ENCODE measurements at places on chromosomes 13 and 19.

GRCh38 chr13:48678316-48678715, 24.6 kb downstream of the CYSLTR2 start:
- DNase-seq: no peak

- peak; percentile 55 for DNase-seq
These were observed 954.7 kb downstream of the SLITRK6 start for GRCh38 chr13:84844473-84844872.

- DNase-seq: no peak
These were observed 54.1 kb downstream of the C13orf42 start for GRCh38 chr13:51057001-51057400.

DNA sequence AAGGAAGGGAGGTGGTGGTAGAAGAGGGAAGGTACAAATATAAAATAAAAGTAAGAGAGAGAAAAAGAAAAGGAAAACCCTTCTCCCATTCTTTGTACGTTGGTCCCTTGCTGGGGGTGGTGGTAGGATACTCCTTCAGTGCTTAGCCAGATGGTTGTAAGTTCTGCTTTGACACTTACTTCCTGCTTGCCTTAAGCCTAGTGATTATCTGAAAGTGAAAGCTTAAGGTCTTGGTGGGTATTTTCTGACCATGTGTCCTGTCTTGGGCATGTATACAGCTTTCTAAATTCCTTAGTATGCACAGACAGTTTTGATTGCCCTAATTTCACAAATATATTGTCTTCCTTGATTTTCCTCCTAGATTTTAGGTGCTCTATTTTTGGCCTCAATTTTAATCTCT, 314.8 kb downstream of the PCDH17 start:
- no peak for DNase-seq

DNA sequence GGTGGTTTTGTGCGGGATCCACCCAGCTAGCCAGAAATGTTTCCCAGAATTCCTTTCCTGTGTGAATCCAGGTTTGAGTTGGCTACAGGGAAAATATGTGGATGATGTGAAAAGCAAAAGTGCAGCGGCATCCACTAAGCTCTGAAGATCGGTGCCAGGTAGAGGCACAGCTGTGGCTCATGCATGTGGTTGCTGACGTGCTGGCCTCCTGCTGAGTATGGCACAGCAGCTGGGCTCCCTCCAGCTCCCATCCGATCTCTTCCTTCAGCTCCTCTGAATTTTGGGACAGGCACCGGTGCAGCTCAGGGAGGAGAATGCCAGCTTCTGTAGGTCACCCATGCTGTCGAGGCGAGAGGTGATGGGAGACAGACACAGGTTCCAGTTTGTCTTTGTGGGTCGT, 84.0 kb upstream of the GSX1 start:
- DNase-seq: no peak

- DNase-seq: no peak
These were observed 1.4 kb downstream of the NOVA2 start for GRCh38 chr19:45972081-45972946.

Measured in NCI-H2227 treated with DMSO at 0.1 percent for 48 hours (cell line).